Activated naive CD4-positive, alpha-beta T cell (primary cell): ENCODE measurements at places on chromosomes 2 and 18.

DNA sequence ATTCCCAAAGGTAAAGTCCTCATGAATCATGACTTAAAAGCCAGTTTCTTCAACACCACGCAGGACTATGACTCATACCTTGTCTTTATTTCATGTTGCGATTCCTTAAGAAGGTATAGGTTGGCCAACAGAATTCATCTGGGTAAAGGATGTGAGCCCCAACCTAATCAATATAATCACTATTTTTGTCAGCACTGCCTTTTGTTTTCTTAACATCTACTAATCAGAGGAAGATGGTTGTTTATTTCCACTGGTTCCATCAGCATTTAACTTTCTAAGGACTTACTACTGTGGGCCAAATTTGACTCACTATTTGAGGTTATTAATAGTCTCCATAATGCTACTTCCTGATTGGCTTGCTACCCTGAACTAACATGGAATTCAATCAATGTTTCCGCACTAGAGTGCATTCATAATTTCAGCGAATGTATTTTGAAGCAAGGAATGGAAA is 78.6 kb downstream of the SCG2 start:
- DNase-seq: no peak

- no peak for DNase-seq
Observed at GRCh38 chr2:59077981-59078531, 836.9 kb upstream of the FANCL start.

DNA sequence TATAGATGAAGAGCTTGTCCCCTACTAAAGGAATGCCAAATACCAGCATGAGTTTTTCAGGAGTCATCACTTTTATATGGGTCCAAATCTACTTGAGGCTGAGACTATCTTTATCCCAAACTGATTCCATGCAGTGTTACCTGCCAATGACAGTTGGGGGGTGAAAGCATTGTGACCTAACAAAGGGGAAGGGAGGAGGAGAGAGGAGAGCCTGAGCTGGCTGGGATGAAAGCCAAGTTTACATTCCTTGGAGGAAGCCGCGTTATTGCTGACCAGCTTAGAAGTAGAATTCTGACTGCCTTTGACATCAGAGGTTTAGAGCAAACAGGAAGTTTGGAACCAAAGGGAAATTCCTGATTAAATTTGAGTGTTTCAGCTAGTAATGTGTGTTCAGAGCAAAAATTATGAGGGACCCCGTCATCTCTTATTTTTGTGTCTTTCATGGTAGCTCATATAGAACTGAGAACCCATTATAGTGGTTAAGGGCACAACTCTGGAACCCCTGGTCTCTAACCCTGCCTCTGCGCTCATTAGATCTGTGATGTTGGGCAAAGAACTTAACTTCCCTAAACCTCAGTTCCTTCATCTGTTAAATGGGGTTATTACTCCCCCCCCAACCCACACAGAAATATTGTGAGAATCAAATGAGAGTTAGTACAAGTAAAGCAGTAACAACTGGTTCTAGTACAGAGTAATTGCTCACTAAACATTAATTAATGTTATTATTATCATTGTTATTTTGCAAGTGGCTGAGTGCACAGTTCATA is 199.3 kb upstream of the EPAS1 start:
- no peak for DNase-seq

DNA sequence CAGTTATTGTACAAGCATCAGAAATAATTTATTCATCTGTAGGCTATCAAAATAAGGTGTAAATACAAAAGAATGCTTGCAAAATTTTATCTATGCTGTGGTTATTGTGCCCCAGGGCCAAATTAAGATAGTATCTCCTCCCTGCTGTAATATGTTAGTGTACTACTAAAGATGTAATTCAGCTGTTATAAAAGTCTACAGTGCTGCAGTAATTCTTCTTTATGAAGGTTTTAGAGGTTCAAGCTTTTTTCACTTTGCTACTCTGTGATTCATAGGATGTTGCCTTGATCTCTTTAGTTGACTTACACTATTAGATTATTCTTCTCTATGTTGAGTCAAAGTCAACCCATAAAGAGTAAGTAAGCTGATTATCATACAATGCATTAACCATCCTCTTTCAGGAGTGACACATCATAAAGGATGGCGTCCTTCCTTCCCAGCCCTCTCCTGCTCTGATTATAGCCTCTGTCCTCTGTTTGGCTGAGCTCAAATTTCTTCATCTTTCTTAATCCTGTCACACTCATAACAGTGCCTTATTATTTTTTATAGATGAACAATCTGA is 29.3 kb upstream of the DYNAP start:
- no peak for DNase-seq
